Central memory CD4-positive, alpha-beta T cell (primary cell): ENCODE measurements at places on chromosomes 6 and 20.

GRCh38 chr20:57751411-57751810, 41.6 kb upstream of the PMEPA1 start:
- no peak for DNase-seq

DNA sequence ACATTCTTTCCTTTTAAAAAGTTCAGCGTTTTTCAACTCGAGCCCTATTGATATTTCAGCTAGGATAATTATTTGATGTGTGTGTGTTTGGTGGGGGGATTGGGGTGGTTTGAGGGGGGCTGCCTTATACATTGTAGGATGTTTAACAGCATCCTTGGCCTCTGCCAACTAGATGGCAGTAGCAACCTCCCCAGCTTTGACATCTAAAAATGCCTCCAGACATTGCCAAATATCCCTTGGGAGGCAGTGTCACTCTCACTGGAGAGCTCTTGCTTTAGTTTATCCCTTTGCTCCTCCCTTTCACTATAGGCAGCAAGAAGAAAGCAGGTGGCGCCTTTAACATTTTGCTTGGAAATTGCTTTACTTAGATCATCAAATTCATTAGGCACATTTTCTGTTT, 14.6 kb upstream of the TP53TG5 start:
- no peak for DNase-seq

- DNase-seq: no peak
Observed at GRCh38 chr6:158797331-158798310, 21.5 kb downstream of the EZR start.

GRCh38 chr6:25118038-25118437, 161.1 kb upstream of the CARMIL1 start:
- no peak for DNase-seq

DNA sequence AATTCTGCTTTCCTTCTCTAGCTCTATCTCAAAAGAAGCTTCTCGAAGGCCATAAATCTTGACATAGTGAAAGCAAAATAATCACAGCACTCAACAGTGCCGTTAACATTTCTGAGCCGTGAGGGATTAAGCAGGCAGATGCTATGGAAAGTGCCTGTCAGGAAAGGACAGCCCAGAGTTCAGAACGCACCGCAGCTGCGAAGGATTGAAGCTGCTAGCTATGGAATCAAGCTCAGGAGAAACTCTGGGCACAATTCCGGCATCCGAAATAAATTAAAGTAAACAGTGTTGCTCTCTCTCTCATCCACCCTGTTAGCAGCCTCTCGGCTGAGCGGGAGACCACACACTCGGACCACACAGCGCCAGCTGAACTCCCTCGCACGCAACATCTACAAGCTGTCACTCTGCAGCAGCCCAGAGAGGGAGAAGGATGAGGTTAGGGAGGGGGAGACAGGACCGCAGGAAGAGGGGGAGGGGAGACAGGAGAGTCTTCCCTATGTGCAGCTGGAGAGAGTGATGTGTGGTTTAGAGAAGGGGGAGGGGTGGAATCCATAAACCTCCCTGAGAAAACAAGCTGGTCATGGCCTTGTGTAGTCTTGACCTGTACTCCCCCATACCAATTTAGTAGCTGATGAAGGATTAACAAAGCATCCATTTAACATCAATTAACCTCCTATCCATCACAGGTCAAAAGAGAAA, 9.0 kb downstream of the EXOC2 start:
- no peak for DNase-seq

GRCh38 chr6:22579439-22579838, 10.1 kb downstream of the HDGFL1 start:
- DNase-seq: no peak

- no peak for DNase-seq
Observed at GRCh38 chr6:155444952-155445903, 10.4 kb downstream of the NOX3 start.

DNA sequence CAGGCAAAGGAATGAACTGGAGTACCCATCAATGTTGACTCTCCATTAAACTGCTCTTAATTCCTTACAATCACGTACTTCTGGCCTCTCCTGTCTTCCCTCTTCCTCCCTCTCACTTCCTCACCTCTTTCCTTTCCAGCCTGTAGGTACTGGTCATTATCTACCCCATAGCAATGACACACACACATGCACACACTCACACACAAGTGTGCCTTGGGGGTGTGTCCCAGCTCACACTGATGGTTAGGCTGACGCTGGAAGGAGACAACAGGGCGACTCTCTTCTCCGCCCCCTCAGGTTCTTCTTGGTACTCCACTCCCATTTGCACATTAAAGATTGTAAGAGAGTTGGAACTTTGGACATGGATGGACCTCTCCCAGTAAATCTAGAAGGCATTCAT, 14.0 kb upstream of the SERPINB9 start:
- DNase-seq: no peak

- no peak for DNase-seq
Observed at GRCh38 chr20:14566505-14566904, 229.1 kb upstream of the FLRT3 start.

GRCh38 chr6:97423190-97423589, 140.2 kb upstream of the MMS22L start:
- no peak for DNase-seq

DNA sequence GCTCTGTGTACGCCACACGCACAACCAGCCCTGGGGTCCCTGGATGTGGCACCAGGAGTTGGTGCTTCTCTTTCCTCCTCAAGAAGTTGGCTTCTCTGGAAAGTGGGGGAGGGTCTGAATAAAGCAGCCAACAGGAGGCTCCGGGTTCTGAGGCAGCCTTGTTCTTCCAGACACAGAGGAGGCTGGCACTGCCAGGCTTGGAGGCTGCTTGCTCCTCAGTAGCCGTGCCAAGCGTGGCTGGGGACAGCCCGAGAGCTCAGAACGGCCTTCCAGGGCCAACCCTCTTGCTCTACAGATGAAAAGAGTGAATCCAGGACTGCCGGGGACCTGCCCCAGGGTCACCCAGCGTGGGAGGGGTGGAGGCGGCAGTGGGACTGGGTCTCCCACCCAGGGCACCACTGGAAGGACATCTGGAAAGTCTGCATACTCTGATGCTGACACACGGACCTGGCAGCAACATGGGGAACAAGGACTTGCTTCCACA, 70.4 kb downstream of the SLC22A23 start:
- no peak for DNase-seq

GRCh38 chr6:43770372-43771209, 580 bp downstream of the VEGFA start:
- DNase-seq: peak; percentile 9
